ENCODE measurements at places on chromosomes 13 and 19.

DNA sequence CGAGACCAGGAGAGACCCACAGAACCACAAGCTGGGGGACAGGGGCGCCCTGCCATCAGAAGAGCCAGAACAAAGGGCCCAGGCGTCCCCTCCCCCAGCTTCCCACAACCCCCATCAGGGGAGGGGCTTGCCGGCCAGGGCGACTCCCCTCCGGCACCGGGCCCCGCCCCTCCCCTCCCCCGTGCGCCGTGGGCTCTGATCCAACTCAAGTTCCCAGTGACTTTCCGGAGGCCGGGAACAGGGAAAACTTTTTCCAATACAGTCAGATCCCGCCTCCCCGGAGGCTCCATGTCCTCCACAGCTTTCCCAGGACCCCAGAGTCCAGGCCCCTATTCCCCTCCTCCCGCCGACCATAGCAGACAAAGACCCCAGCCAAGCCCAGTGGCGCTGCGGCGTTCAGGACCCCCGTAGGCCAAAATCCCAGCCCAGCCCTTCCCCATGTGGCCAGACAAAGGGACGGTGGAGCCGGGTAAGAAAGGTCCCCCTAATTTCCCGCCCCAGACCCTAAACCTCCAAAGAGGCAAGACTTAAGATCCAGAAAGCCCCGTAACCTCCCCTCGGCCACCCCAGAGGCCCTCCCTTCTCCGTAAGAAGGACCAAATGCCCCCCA lies 673 bp downstream of the TEAD2 start:
- DNase-seq = peak; percentile 23

GRCh38 chr19:288911-289310 lies 2.3 kb downstream of the PLPP2 start:
- no peak for DNase-seq

DNA sequence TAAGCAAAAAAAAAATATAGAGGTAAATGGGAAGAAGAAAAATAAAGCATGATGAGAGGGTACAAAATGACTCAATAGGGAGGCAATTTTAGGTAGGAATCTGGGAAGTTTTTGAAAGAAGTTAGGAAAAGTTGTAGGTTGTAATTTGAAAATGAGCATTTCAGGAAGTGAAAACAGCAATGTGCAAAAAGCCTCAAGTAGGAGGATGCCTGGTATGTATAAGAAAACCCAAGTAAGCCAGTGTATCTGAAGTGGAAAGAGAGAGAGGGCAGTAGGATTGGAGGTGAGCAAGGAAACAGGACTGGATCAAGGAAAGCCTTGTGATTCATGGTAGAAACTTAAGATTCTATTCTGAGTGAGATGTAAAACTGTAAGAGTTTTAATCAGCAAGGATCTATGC lies 121.6 kb upstream of the SPRY2 start:
- DNase-seq = no peak

DNA sequence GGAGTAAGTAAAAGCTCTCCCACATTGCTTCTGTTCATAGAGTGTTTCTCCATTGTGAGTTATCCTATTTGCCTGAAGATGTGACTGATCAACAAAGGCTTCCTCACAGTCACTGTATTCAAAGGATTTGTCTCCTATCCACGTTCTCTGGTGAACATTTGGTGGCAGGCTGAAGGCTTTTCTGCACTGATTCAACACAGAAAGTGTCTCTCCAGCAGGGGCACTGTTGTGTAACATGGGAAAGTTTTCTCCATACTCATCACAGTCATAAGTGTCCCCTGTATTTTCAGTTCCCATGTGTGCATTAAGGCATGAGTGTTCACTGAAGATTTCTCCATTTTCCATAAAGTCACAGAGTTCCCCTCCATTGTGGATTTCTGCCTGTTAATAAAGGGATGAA lies 17.6 kb downstream of the ZNF121 start:
- no peak for DNase-seq

- DNase-seq = no peak
Measured at GRCh38 chr19:32404933-32405430, 588 bp upstream of the DPY19L3 start.

DNA sequence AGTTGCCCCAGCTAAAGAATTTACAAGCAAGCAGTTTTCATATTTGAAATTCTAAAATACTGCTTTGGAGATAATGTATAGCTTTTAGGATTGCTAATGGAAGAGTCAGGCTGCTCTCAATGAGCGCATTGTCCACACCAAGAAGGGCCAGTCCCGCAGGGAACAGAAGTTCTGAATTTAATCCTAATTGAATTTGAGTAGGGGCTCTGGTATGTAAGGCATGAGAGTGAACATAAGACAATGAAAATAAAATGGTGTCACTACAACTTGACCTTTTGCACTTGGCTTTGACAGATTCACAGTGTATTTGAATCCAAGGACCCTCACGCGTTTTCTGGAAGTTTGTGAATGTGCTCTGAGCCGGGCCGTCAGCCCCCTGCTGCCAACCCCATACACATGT lies 32.6 kb downstream of the RAB20 start:
- DNase-seq = no peak

DNA sequence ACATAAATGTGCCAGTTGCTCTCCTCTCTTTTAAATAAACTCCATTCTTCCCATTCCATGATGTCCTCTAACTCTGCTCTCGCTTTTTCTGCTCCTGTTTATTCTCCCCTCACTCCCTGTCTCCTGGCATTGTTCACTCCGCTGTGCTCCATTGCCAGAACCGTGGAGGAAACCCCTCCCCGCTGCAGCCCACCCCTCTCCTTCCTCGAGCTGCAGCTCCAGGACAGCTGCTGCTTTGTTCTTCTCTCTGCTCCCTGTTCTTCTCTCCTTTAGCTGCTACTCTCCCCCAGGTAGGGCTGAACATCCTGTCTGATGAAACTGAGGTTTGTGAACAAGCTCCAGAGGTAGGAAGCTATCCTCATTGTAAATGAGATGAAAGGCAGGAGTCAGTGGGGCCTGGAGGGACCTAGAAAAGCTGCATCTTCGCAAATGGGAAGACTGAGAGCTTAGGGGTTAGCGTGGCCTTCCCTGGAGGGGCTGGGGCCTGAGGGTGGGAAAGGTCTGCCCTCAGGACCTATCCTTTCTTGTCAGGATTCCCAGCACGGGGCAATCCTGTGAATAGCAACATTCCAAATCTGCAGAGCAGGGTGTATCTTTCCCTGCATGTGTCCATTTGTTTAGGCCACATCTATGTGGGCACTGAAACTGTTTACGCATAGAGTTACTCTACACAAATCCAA lies 243.7 kb downstream of the DNAJC15 start:
- no peak for DNase-seq
